NCI-H1930 (cell line): ENCODE measurements at places on chromosomes 5 and 9.

DNA sequence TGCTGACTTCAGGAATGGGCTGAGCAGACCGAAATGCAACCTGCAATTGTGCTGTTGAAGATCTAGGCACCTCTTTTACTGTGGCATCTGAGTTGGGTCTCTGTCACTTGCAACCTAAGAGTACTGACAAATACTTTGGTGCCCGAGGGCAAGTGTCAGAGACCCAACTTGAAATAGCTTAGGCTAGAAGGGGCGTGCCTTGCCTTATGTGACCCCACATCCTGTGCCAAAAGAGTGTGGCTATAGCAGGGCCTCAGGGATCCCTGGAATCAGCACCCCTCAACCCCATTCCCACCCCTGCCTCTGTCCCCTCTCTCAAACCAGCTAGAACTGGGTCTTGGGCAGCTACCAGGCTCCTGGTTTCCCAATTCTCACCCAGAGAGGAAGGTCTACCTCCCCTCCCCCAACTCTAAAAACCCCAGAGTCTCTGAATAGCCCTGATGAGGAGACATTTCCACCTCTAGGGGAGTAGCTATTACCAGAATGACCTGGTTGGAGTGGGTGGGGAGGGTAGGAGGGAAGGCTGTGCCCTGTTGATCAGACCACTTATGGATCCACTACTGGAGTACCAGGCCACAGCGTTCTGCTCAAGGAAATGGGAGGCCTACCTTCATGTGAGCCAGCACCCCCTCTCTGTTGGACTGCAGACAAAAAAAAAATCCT lies 17.5 kb downstream of the RAI14 start:
- no peak for DNase-seq

- peak; percentile 50 for DNase-seq
Observed at GRCh38 chr9:121059998-121060636, 10.0 kb upstream of the C5 start.

DNA sequence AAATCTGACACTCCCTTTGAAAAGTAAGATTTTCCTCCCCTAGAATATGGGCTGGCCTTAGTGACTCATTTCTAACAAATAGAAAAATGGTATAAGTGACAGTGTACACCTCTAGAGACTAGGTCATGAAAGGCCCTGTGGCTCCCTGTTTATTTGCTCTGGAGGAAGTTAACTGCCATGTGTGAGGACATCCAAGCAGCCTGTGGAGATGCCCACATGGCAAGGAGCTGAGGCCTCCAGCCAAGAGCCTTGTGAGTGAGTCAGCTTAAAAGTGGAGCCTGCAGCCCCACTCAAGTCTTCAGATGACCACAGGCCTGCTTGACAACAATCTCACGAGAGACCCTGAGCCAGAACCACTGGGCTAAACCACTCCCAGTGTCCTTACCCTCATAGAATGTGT lies 128.1 kb upstream of the LHFPL2 start:
- DNase-seq = no peak

DNA sequence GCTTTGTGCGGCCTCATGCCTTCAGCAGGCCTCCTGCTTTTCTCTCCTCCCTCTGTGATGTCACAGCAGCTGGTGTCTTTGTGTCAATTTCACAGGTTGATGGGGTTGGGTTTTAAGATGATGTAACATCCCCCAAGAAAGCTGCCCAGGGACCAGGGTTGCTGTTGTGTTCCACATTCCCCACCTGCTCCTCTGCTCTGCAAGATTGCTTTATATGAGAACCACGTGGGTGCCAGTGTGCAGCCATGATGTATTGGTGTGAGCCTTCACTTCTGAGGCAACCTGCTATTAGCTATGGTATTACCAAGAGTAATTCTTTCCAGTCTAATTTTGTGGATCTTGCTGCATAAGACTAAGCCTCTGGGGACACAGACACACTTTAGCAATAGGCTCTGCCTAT lies 213.0 kb upstream of the ADAMTS16 start:
- no peak for DNase-seq

GRCh38 chr9:94908011-94908563 lies 181.6 kb downstream of the AOPEP start:
- no peak for DNase-seq

- DNase-seq = no peak
Observed at GRCh38 chr9:27426511-27427271, 97.4 kb upstream of the IFNK start.

GRCh38 chr5:99929067-99929805 lies 605.9 kb upstream of the FAM174A start:
- no peak for DNase-seq

GRCh38 chr5:35694481-35694880 lies 76.8 kb downstream of the SPEF2 start:
- no peak for DNase-seq

DNA sequence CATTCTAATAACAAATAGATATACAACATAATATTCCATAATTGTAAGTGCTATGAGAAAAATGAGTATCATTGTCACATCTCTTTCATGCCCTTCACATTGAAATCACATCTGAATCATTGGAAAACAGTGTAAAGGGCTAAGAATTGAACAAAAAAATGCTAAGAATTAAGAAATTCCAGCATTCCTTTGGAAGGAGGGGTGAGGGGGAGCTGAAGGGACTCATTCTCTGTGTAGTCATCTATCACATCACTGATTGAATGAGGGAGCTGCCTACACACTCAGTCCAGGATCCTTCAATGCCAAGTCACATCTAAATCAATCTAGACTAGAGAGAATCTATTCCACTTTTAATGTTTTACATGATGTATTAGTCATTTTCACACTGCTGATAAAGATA lies 286.6 kb downstream of the DTWD2 start:
- DNase-seq = no peak

DNA sequence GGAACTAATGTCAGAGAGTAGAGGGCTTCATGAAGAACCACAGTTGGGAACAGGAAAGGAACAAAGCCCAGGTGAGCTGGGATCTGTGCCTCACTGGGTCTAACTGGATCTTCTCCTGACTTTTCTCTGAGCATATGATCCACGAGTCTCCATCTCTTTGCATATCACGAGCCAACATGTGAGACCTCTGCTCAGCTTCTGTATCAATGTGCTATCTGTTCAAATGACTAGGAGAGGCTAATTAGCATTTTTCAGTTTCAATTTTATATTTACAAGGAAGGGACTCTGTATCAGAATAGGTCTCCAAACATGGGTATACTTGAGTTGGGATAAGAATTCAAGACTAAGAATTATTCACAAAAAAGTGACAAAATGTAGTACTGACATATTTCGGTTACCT lies 73.8 kb upstream of the SGCD start:
- DNase-seq = no peak

- DNase-seq = no peak
Observed at GRCh38 chr5:137216976-137217598, 282.0 kb downstream of the SPOCK1 start.
